ENCODE measurements at places on chromosomes 11 and 22. TPM values are rescaled to one million over a fixed set of nuclear protein-coding genes. Genes with fewer than 3 reads are reported as not detected.

SPTBN2 gene
- total RNA-seq, result 37.1 TPM

GRCh38 chr11:250740-251299, 14.0 kb downstream of the PSMD13 start:
- DNase-seq, result peak; percentile 41

MMP1 gene
- total RNA-seq, result 1.9 TPM

- DNase-seq, result peak; percentile 86
Observed at GRCh38 chr11:134949121-134950090, 537.4 kb upstream of the B3GAT1 start.

- DNase-seq, result no peak
Observed at GRCh38 chr22:35066768-35067167, 810 bp downstream of the ISX start.

DNA sequence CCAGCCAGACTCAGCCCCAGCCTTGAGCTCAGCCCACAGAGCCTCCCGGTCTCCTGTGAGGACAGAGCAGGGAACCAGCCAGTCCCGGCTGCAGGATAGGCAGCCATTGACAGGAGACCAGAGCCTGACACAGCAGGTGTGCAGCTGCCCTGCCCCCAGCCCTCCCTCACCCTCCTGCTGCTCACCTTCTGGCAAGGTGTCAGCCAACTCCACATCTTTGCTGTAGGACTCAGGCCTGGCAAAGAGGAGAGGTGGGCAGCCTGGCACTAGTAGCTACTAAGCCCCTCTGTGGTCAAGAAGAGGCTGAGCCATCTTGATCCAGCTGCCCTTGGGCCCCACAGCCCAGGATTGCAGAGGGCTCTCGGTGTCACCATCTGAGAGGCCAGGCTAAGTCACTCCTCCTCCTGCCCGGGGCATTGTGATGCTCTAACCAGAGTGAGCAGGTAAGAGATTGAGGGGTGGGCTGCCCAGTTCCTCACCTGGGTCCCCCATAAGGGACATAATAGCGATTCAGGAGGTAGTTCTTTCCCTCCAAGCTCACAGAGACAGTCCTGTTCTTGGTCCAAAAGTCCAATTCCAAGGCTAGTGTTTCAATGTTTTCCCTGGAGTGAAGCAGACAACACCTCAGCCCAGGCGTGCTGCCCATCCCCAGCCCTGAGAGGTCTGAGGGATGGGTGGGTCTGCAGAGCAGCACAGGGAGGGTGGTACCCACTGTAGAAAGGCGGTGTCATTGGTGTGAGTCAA, 18.6 kb downstream of the TREH start:
- no peak for DNase-seq

DNA sequence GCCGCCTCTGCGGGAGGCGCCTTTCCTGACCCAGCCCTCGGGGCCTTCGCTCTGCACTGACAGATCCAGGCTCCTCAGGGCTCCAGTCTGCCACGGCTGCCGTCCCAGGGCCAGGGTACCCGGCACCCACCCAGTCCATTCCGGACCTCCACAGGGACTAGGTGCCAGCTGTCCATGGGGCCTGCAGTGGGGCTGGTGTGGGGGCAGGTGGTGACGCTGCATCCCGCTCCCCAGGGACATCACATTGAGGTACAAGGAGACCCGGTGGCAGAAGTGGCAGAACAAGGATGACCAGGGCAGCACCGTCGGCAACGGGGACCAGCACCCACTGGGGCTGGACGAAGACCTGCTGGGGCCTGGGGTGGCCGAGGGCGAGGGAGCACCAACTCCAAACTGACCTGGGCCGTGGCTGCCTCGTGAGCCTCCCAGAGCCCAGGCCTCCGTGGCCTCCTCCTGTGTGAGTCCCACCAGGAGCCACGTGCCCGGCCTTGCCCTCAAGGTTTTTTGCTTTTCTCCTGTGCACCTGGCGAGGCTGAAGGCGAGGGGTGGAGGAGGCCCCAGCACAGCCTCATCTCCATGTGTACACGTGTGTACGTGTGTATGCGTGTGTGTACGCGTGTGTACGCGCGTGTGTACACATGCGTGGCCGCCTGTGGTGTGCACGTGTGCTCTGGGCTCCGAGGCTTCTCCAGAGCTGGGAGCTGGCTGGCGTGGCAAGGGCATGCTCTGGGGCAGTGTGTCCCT, 16.7 kb downstream of the RNH1 start:
- DNase-seq, result no peak

- no peak for DNase-seq
Observed at GRCh38 chr22:41813726-41814410, 13.4 kb downstream of the CCDC134 start.

DNA sequence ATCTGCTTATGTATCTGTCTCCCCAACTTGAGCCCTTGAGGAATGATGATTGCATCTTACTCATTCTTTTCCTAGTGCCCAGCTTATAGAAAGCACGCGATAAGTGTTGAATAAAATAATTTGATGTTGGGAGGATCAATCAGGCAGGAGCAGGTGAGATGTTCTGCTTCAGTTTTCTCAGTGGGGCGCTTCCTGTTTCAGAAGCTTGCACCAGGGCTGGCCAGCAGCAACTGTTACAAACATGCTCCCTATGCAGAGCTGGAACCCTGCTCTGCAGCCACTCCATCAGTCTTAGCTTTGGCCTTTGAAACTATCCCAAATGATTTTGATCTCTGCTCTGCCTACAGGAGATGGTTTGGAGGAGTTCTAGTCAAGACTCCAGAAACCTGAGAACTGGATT, 3.9 kb downstream of the ENDOD1 start:
- no peak for DNase-seq

MS4A1 gene
- total RNA-seq, result not detected

DNA sequence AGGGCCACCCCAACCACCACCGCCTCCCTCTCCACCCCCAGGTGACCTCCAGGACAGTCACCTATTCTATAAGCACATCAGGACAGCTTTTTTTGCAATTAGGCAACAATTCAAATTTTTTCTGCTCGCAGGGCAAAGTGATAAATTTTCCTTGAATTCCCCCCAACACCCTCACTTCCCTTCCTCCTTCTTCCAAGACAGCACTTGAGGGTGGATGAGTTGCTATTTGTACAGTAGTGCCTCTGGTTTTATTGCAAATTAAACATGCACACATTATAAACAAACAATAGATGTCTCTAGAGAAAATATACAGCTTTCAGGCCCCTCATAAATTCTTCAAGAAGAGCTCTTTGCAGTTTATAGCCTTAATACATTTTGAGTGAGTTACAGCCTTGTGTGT, 80.9 kb upstream of the USP47 start:
- DNase-seq, result no peak

ZC3H12C gene
- total RNA-seq, result 4.0 TPM

DNA sequence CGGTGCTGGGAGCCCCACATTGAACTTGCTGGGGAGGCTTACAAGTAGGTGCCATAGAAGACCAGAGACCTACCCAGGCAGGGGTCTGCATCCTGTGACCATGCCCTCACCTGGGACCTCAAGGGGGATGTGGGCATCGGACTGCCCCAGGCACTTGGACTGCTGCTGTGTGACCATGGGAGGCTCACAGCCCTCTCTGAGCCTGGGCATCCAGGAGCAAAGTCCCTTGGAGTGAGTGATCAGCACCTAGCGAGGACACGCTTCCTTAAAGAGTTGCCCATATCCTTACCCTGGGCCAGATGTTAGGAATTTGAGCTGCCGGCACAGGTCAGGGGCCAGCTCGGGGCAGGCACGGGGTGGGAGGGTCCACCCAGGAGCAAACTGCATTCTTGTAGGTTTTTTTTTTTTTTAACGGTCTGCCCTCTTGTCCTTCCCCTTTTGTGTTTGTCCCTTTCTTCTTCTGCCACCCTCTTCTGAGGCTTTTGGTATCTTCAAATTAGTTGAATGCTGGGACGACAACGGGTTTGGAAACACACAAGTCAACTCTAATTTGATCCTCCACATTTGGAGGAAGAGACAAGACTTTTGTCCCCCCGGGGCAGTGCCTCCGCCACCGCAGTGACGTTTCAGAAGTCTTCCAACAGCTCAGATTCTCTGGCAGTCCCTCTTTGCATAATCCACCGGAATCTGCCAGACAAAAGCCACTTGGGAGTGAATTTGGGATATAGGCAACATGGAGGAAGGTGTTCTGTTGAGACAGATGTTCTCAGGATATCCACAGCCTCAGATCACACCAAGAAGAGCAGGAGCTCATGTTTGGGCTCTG, 46.1 kb upstream of the LINC01488 start:
- DNase-seq, result no peak

- no peak for DNase-seq
Observed at GRCh38 chr11:61967924-61968757, 707 bp upstream of the FTH1 start.

GRAMD4 gene
- total RNA-seq, result 15.4 TPM

DNA sequence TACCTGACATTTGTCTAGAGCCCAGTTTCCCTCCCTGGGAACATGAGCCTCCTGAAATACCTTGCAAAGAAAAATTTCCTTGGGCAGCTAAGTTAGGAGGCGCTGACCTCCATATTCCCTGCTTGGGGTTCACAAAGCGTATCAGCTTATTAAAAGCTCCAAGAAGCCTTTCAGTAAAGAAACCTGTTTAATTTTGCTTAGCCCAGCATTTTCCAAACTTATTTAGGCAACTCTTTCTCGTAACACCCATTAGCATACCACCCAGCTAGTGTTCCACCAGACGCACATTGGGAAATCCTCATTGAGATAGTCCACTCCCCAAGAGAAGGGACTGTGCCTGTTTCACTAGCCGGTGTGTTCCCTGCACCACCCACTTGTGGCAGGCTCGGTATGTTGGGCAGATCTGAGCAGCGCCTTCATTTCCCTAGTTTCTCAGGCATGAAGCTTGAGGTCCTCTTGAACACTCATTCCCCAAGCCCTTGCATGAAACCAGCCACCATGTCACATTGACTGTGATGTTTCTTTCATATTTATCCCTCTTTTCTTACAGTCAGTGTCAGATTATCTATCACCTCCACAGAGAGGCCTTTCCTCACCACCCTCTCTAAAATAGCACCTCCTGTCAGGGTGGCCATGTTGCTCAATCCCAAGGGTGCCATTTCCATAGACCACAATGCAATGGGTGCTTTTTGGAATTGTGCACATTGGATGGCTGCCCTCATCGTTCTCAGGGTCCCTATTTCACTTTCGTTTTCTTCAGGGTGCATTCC, 12.5 kb upstream of the ELF5 start:
- DNase-seq, result no peak

DNA sequence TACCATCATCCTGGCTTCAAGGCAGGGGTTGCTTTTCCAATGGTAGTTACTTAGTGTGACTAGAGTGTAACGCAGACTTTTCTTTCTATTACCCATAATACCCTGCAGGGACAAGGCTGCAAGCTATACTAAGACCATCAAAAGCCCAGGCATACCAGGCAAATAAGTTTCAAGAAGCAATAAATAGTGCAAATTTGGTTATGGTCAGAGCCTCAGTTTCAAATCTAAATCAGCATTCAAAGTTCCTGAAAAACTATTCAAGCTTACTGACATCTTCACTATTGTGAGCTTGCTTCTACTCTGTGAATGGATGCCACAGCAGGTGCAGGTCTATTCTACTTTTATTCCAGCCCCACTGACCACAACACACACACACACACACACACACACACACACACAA, 2.5 kb upstream of the HBB start:
- no peak for DNase-seq

DNA sequence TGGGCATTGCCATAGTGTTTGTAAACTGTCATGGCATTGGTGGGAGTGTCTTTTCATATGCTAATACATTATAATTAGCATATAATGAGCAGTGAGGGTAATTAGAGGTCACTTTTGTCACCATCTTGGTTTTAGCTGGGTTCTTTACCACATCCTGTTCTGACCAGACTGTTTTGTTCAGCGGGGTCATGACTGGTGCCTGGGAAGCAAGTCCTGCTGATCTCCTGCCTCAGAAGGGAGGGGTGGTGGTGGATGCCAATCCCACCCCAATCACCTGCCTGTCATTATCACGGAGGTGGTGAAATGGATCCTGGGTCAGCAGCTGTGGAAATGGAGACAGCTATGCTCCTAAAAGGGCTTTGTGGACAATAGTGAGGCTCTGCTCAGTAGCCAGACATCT, 31.2 kb downstream of the IL18 start:
- DNase-seq, result peak; percentile 7

DNA sequence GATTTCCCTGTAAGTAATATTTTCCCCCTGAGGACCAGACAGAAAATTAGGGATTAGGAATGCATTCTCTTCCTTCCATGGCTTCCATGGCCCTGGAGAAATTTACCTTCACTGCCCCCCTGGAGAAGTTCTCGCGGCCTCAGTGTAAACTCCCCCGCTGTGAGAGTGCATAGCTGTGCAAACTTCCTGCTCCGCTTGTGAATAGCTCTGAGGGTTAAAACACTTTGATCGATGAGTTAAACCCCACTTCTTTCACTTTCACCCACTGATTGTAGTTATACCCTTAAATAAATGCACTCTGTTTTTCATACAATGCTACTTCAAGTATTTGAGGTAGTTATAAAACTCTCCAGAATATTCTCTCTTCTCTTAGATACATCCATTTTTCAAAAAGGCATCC, 190.8 kb downstream of the DSCAML1 start:
- no peak for DNase-seq

DNA sequence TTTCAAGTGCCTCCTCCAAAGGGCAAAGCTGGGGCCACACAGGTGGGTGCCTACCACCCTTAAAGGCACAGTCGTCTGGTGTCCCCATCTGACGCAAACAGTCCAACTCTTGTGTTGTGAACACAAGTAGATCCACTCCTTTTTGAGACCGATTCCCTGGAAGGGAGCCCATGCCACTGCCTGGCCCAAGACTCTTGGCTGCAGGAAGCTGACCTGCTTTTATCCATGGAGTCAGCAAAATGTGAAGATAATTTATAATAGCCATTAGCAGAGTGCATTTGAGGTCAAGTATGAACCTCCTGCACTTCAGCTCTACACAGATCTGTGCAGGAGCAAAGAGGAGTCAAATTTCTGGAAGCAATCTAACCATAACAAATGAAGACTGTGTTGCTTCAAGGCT, 68.5 kb downstream of the ADM start:
- DNase-seq, result no peak

SNX32 gene
- 0.39 TPM for total RNA-seq

All from Daoy (cell line).